Cortex of kidney (tissue), 1 donor: ENCODE measurements at places on chromosomes 13 and 19.
A peak's percentile ranks its signal among the peaks of the same experiment; 100 is the strongest.

- DNase-seq, result no peak
Observed at GRCh38 chr19:35558400-35559280, 4.8 kb downstream of the ATP4A start.

DNA sequence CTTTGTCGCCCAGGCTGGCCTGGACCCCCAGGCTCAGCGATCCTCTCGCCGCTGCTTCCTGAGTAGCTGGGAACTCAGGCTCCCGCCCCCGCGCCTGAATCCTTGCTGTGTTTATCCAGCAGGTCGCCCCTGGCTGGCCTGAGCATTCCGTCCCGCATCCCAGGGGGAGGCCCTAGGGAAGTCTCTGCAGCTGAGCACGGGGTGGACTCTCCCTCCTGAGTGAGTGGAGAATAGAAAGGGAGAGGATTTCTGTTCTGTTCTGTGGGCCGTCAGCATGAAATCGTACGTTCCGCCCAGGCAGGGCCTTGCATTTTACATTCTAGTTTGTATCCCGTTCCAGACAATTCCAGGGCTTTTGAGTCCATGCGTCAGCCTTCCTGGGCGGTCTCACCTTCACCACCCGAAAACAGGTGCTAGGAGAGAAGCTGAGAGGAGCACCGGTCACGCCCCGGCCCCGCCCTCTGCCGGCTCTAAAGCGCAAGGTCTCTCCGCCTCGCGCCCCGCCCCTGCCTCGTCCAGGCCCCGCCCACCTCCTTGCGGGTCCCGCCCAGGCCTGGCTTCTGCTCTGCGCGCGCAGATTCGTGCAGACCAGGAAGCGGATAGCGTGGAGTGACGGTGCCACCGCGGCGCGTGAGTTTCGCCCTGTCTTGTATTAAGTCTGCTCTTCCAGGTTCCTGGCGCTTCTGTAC lies at the start of gene ZNF761:
TSS of gene ZNF761 (plus strand) at position 586 of the 689 bp plus-strand sequence. CDS start 15,285 bp downstream, outside the sequence.
- DNase-seq, result peak; percentile 48

- DNase-seq, result no peak
Observed at GRCh38 chr19:46927106-46927505, 66.3 kb downstream of the ARHGAP35 start.

GRCh38 chr19:40294560-40294959 lies 9.4 kb upstream of the AKT2 start:
- no peak for DNase-seq

- no peak for DNase-seq
Observed at GRCh38 chr19:15265850-15266248, 33.6 kb upstream of the EPHX3 start.

DNA sequence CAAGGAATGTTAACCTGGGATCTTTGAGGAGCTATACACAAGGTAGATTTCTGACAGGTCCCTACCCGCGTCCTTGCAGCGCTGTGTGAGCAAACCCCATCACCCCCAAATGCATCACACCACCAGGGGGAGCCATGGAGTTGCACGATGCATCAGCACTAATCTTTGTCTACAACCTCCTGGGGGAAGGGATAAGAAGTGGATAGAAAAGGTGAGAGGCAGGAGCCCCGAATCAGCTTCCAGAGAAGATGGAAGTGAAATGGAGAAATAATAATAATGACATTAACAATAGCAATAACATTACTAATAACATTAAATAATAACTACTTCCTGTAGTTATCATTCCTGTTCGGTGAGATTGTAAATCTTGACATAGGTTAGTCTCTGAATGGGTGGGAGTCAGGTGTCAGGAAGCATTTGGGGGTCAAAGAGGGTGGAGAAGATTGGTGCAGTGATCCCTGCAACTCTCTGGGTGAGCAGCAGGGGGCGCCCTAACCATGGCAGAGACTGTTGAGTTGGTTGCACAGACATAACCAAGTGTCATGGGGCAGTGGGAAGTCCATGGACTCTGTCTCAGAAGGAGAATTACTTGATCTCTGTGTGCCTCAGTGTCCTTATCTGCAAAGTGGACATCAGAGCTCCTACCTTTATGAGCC lies 16.5 kb downstream of the SIGLEC7 start:
- DNase-seq, result no peak

GRCh38 chr13:28458608-28459007 lies 36.3 kb downstream of the FLT1 start:
- DNase-seq, result no peak

DNA sequence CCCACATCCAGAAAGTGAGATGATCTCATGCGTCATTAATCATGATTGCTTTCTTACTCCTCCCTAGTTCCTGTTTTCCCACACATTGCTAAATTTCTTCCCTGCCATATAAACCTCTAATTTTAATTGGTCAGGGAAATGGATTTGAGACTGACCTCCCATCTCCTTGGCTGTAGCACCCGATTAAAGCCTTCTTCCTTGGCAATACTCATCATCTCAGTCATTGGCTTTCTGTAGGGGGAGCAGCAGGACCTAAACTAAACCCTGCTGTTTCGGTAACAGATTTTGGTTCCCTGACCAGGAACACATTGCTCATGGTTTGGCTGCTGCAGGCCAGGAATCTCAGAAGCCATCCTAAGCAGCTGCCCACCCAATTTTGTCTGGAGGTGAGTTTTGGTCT lies 61.7 kb downstream of the SPRYD7 start:
- DNase-seq, result no peak

GRCh38 chr19:55585658-55586339 lies 5.2 kb upstream of the ZNF579 start:
- DNase-seq, result no peak

GRCh38 chr13:48411147-48411794 lies 1.6 kb downstream of the LPAR6 start:
- DNase-seq, result no peak

DNA sequence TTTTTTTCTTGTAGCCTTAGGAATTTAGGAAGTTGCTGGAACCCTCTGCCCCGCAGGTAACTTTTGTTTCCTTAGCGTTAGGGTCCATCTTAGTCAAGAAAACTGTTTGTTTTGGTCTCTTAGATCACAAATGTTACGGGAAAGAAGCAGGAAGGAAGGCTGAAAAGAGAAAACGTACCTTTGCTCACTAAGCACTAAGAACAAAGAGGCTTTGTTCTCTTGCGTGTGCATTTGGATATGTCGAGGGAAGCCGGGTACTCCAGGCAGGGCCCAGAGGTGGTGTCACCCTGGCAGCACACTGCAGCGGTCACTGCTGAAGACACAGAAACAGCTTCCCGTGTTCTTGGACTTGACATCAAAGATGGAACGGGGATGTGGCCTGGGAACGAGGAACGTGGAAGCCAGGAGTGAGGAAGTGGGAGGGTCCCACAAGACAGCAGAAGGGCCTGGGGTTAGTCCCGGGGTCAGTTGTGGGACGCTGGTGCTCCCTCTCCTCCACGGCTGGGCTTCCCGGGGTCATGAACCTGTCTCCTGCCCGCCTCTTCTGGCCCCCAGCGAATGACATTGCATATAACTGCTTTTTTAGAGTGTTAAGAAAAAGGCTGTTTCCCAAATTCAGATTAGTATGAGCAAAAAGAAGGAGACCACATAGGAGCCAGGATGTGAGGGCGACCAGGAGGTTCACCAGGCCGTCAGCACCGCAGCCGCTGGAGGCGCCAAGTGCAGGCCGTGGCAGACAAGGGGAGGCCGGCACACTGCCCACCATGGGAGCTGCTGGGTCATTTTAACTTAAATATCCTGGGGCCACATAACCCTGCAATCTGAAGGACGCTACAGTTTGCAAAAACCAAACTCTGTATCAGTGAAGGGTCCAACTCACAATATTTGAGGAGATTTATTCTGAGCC lies 31.6 kb downstream of the ATP11A start:
- no peak for DNase-seq

- DNase-seq, result no peak
Observed at GRCh38 chr13:67635754-67636153, 405.6 kb upstream of the PCDH9 start.
